Activated CD8-positive, alpha-beta memory T cell treated with anti-CD3 and anti-CD28 coated beads, Interleukin-2, amount 50 U/mL, for 48 hours (primary cell): ENCODE measurements at places on chromosomes 6 and 20.

DNA sequence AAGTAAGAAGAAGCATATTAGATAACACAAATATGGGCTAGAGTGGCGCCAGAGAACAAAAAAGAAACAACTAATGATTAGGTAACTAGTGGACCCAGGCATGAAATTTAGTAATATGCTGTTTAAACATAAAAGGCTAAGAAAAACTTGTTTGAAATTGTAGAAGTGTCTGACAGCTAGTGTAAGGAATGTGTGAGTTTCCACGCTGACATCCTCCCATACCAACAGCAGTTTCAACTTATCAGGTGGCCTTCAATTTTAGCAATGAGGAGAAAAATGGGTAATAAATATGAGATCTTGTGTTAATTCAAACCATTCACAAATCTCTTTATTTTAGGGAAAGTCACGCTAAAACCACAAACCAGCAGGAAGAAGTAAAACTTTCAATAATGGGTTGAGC lies 440.2 kb upstream of the FLRT3 start:
- no peak for DNase-seq

DNA sequence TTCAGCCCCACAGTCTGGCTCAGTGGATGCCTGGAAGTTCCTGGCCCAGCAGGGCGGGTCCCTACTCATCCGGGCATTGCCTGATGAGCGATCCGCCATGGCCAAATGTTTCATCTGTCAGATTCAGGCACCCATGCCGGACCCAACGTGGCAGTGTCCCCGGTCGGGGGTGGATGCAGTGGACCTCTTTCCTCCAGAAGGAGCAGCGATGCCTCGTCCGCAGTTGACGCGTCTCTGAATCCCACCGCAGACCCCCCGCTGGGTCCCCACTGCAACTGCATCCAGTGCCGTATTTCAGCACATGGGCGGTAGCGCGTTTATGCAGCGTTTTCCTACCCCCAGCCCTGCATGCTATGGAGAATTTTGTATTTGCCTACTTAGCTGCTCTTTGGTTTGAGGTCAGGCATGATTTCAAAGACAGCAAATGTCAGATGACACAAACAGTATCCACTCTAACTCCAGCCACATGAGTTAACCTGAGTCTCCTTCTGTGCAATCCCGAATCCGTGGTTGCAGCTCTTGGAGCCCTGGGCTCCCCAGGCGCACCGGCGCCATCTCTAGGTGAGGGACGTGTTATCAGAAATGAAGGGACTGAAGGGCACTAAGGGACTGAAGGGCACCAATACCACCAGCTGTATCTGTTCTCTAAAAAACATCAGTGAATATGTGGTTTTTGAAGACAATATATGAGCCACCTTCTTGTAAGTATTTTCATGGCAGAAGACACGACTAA lies 72.6 kb upstream of the THBS2 start:
- DNase-seq, result no peak

GRCh38 chr6:11380969-11381744 lies 148.7 kb upstream of the NEDD9 start:
- DNase-seq, result no peak

- DNase-seq, result peak; percentile 80
Observed at GRCh38 chr20:3744806-3745685, 12.6 kb downstream of the HSPA12B start.

- DNase-seq, result no peak
Observed at GRCh38 chr6:5537967-5538366, 276.7 kb downstream of the FARS2 start.

GRCh38 chr6:125310994-125311649 lies 9.4 kb upstream of the HDDC2 start:
- DNase-seq, result no peak
